ENCODE measurements at places on chromosomes 12 and 14.

GRCh38 chr14:88621100-88621499, 58.3 kb downstream of the ZC3H14 start:
- DNase-seq: no peak

GRCh38 chr14:26870096-26870495, 272.3 kb upstream of the NOVA1 start:
- DNase-seq: no peak

- no peak for DNase-seq
Observed at GRCh38 chr14:76313852-76314251, 62.1 kb upstream of the ESRRB start.

GRCh38 chr14:91084516-91084915, 24.1 kb upstream of the RPS6KA5 start:
- no peak for DNase-seq

GRCh38 chr12:114729731-114730130, 45.8 kb upstream of the TBX3 start:
- no peak for DNase-seq

GRCh38 chr12:3135522-3136461, 58.6 kb downstream of the TSPAN9 start:
- DNase-seq: peak; percentile 58

DNA sequence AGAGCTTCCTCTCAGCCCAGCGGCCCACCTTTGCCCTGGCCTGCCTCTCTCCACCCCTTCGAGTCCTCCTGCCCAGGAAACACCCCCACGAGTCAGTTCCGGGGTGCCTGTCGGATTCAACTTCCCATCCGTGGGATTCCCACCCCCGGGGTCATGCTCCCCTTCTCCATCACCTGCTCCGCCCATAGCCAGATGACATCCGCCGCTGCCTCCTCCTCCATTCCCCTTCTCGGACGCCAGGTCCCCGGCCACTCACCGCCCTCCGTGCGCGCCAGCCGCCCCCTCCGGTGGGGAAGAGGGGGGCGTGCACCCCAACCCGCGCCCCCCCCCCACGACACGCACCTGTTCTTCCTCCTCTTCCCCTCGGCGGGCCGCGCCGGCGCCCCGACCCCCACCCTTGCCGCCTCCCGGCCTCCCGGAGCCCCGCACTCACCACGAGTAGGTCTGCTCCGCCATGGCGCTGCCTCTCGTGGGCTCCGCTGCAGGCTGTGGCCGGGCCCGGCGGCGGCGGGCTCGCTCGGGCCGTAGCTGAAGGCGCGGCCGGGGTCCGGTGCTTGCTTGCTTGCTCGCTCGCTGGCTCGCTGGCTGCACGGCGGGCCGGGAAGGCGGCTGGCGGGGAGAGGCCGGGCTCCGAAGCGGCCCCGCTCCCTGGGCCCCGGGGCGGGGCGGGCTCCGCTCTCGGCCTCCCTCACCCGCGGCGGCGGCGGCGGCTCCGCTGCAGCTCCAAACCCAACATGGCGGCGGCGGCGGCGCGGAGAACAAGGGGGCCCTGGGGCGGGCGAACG, 554 bp downstream of the SPPL3 start:
- peak; percentile 32 for DNase-seq
